ENCODE measurements at places on chromosomes 12 and 14.

DNA sequence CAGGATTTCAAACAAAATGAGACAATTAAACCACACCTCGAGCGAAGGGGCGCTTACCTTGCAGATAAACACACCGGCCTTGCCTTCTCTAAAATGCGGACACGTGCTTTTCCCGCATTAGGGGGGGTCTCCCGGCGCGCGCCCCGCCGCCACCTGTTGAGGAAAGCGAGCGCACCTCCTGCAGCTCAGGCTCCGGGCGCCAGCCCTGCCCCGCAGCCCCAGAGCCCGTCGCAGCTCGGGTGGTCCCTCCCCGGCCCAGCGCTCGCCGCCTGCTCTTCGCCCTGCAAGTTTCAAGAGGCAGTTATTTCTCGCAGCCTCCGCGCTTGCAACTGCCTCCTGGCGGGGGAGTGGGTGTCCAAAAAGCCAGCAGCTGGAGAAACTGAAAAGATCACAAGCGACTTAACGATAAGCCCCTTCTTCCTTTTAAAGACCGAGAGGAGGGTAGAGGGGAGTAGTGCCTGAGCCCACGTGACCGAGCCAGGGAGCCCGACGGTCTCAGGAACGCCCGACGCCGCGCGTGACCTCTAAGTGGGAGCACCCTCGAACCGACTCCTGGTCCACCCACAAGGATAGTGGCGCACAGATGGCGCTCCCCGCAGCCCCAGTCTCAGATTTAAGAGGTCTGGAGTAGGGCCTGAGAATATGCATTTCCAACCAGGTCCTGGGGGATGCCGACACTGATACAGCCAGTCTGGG lies at the start of gene ESR2:
Gene ESR2, minus strand, starts transcription at position 396 of the 696 bp plus-strand sequence. CDS start 11,386 bp downstream, outside the sequence.
- DNase-seq = peak; percentile 51

- DNase-seq = no peak
Observed at GRCh38 chr12:16324272-16324671, 23.2 kb upstream of the MGST1 start.

- DNase-seq = no peak
Observed at GRCh38 chr12:14416658-14417057, 51.2 kb downstream of the ATF7IP start.

DNA sequence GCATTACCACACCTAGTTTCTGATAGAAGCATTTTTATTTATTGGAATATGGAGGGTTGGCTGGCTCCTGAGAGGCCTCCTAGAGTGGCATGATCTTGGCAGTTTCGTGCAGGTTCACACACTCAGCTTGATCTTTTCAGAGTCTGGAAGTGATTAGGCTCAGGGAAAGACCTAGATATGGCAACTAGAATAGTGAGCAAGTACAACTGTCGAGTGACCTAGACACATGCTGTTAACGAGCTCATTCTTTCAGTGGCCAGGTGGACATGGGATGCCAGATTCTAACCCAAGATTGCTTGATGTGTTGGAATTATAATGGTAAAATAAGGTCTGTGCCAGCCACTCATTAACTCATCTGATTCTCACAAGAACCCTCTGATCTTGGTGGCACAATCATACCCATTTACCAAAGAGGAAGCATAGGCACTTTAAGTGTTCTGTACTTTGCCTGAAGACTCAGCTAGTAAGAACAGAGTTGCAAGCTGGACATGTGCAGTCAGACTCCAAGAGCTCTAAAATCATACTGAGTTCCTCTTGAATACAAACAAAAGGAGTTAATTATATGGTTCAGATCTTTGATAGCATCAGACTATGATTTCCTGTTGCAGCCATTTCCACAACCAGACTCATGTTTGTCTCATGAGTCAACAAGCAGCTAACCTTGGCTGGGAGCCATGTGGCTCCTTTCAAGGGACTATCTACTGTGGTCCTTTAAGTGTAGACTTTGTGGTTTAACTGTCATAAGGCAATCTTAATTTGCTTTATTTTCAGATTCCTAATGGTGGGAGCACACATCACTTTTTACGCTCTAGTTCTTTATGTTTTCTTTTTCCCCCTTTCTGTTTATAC lies 144.2 kb downstream of the PLEKHA5 start:
- DNase-seq = no peak

DNA sequence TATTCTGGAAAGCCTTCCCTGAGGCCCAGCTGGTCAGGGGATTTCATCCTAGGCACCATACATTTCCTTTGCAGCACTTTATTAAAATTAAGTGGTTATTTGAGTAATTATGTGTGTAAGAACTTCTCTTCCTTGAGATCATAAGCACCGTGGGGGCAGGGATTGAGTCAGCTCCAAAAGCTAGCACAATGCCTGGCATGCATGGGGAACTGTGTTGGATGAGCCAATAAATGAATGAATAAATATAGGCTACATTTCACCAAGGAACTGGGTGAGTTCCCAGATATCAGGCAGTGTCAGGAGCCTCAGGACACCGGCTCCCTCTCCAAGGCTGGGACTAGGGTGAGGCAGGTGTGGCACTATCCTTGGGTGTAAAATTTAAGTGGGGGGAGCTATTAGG lies 82.8 kb upstream of the FBXO21 start:
- DNase-seq = no peak

DNA sequence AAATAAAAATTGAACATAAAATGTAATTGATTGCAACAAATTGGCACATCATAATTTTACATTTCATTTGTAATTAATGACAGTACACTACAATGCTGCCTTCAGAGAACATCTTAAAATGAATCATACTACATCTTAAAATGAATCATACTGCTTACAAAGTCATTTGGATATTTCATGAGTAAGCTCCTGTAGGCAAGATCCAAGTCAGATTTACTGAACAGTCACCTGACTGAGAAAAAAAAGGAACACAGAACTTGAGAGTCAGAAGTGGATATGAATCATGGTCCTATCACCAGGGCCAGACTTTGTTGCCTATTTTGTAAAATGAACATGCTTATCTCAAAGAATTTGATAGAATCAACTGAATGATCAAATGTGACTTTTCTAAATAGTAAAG lies 32.7 kb upstream of the FBLN5 start:
- DNase-seq = no peak

GRCh38 chr12:70213707-70214106 lies 29.5 kb upstream of the CNOT2 start:
- DNase-seq = no peak

- DNase-seq = no peak
Observed at GRCh38 chr12:31627456-31628054, 31.9 kb upstream of the ETFBKMT start.

DNA sequence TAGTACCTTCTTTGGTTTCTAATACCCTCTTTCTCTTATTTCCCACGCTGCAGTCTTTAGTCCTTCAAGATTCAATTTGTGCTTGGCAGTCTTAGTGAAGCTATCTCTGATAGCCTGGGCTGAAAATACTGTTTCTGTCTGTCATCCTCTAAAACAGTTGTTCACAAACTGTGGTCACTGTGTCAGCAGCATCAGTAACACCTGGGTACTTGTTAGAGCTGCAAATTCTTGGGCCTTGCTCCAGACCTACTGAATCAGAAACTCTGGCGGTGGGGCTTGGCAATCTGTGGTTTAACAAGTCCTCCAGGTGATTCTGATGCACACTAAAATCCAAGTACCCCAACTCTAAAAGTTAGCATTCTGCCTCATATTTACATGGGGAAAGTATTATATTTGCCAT lies 217.5 kb upstream of the SEL1L start:
- no peak for DNase-seq

DNA sequence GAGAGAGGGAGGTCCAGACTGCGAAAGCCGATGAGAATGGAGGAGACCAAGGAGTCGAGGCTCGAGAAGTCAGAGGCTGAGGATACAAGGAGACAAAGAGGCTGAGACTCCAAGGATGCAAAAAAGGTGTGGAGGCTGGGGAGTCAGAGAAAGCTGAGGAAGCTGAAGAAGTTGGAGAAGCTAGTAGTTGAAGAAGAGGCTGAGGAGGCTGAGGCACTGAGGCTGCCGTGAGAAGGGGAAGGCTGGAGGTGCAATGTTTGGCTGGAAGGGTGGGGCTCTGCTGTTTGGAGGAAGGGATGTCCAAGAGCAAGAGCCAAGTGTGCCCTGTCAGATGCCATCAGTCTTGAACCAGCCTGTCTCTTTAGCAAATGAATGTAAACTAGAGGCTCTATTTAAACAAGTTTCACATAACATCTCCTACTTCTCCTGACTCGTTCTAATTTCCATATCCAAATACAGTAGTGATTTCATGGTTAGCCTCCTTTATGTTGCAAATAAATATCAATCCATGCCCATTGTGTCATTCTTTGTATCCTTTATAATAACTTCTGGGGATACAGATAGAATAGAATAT lies 10.8 kb upstream of the SPTSSA start:
- no peak for DNase-seq

DNA sequence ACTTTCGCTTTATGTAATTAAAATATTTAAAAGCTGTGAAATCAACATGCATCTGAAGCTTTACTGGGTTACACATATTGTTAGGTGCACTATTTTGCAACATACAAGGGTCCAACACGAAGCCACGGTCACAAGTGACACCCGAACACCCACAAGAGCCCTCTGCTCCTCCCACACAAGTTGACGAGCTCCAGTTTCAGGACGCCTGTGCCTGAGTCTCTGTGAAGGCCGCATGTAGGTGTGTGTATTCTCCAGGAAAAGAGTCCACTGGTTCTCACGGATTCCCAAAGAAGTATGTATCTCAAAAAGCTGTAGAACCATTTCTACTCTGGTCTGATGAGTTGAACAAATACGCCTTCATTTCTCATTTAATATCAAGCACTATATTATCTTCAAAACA lies 12.0 kb downstream of the SLC15A4 start:
- DNase-seq = no peak

GRCh38 chr14:95307402-95308041 lies 12.2 kb downstream of the CLMN start:
- DNase-seq = peak; percentile 61

GRCh38 chr14:106487600-106487999 lies 961.2 kb downstream of the TMEM121 start:
- DNase-seq = no peak

DNA sequence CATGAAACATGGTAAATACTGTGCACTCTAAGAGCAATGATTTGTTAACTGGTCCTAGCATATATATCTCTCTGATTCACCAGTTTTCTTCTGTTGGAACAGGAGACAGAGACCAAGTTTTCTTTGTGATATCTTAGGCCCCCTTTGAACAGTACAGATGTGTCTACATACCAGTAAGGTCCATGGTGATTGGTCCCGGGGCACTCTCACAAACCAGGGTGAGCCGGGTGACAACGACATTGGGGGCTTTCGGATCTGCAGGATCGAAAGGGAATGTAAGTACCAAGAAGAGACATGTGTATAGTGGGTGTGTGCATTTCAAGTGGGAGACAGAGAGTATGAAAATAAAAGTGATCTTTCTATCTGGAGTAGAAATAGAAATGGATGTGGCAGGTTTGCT lies 11.3 kb upstream of the ERP27 start:
- no peak for DNase-seq

- no peak for DNase-seq
Observed at GRCh38 chr14:92317511-92317910, 5.5 kb upstream of the SLC24A4 start.

GRCh38 chr12:89793946-89794345 lies 85.3 kb upstream of the ATP2B1 start:
- DNase-seq = no peak

- no peak for DNase-seq
Observed at GRCh38 chr14:75254901-75255584, 23.6 kb upstream of the FOS start.

All from lower lobe of right lung (tissue), 2 donors.